Retina (tissue), 1 donor: ENCODE measurements at places on chromosomes 11 and 22.
A peak's percentile ranks its signal among the peaks of the same experiment; 100 is the strongest.

DNA sequence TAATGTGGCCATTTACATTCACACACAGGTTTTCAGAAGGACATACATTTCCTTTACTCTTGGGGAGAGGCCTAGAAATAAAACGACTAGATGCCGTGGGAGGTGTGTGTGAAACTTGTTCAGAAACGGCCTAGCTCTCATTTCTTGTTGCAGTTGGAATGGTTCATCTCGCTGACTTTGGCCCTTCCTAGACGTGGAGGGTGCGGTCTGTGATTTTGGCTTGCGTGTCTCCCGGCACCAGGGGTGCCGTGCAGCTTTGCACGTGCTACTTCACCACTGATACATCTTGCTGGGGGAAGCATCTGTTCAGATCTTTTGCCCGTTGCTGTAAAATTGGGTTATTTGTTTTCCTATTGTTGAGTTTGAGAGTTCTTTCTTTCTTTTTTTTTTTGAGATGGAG lies 3.1 kb upstream of the PRR33 start:
- DNase-seq: no peak

DNA sequence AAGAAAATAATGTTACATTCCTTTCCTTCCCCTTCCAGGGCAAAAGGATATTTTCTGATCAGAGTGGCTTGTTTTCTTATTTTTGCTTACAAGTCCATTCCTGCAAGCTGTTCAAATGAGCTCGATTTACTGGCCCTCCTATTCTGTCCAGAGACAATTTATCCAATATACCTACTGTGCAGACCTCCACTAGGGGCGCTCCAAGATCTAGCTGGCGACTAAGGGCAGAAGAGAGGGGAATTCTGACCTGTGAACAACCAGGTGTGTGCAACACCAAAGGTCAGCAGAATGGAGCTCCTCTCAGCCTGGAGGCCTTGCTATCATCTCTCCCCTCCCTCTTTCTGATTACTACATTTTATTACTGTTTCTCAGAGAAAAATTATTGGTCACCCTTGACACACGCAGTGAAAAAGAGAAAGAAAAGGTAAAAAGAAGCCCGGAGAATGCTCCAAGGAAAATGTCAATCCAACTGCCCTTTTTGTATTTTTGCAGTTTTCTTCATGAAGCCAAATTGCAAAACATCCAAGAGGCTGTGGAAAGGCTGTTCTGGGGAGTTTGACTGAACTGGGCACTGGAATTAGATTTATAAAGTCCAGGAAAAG lies 3.2 kb downstream of the SEZ6L start:
- peak; percentile 49 for DNase-seq

DNA sequence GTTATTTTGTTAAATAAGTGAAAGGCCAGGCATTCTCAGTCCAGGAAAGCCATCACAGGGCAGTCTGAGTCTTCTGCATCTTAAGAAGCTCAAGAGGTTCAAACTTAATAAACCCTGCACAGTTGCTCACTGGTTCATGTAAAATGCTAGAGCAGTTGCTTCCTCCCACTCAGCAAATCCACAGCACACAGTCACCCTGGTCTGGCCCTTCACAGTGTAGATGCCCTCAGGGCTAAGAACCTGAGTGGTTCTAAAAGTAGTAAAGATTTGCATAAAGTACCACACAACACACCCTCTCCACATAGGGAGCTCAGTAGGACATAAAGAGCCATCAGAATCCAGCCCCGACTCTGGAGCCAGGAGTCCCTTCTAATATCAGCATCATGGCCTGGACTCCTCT lies 58.7 kb downstream of the ZNF280B start:
- DNase-seq: no peak

- no peak for DNase-seq
Measured at GRCh38 chr11:11983427-11983826, 25.0 kb downstream of the DKK3 start.

DNA sequence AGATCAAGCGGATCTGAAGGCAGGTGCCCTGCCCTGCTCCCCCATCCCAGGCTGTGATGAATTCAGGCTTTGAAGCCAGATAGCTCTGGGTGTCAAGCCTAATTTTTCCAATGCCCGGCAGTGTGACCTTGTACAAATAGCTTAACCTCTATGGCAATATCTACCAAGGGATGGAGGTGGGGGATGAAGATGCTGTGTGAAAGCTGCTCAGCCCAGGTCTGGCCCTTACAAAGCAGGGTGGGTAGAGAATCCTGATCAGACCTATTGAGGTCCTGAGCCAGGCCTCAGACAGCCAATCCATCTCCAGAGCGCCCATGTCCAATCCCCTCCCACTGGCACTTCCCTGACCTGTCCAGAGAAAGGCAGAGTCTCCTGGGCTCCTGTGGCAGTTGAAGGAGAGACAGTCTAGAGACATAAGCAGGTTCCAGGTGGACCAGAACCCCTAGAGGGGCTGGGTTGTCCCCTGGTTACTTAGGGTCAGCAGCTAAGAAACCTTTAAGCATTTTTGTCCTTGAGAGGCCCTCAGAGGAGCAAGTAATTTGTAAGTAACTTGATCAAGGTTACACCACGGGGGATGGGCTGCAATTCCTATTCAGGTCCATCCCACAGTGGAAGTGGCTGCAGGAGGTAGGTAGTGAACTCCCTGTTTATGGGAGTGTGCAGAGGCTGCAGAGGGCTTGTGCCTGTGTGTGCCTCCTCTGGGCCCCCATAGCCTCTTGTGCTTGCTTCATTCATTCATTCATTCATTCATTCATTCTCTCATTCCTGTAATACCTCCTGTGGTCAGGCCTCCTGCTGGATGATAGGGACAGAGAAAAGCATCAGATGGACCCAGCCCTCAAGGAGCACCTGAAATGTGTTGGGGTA lies 10.4 kb downstream of the P2RY2 start:
- DNase-seq: no peak

GRCh38 chr11:74072721-74073120 lies 63.8 kb upstream of the UCP3 start:
- DNase-seq: no peak

DNA sequence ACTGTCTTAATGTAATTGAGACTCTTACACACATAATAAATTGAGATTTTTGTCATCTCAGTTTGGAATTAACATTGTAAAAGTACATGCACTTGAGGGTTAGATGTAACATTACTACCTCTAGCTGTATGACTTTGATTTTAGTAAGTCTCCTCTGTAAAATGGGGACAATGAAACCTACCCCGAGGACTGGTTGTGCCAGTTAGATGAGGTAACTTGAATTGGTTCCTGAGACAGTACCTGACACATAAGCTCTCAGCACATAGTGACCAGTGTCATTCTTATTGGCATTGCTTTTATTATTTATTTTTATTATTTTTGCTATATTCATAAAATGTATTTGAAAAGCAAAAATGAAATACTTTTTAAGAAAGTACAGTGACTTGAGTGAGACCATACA lies 114.8 kb downstream of the TEAD1 start:
- no peak for DNase-seq

DNA sequence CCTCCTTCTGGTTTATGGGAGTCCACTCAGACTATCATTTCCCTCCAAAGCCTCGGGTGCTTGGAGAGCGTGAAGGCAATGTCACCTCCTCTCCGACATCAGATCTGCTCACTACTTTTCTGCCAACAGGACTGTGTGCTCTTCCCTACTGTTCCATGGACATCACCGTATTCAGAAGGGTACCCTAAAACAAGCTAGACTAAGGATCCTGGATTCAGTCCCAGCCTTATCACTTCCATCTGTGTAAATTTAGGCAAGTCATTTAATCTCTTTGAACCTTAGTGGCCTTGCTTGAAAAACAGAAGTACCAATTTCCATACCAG lies 78.2 kb downstream of the KCNC1 start:
- DNase-seq: no peak

GRCh38 chr11:126816645-126817044 lies 183.9 kb downstream of the KIRREL3 start:
- no peak for DNase-seq

- no peak for DNase-seq
Measured at GRCh38 chr11:95297680-95298452, 66.9 kb upstream of the SESN3 start.

GRCh38 chr11:11215944-11216343 lies 137.1 kb downstream of the CSNK2A3 start:
- DNase-seq: peak; percentile 42

DNA sequence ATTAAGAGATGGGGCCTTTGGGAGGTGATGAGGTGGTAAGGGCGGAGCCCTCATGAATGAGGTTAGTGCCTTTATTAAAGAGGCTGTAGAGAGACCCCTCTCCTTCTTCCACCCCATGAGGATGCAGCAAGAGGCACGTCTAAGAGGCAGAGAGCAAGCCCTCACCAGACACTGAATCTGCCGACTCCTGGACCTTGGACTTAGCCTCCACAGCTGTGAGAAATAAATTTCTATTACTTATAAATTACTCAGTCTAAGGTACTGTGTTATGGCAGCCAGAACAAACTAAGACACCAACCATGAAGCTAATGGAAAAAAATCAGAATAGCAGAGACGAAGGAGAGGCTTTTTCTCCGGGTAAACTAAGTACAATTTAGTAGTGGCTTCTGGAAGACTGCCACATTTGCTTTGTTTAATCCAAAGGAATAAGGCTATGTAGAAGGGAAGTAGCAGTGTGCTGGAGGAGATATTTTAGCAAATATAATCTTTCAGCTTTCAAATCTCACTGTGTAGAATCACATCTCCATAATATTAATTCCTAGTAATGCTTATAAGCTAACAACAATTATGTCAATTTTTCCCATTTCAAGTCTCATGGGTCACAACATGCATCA lies 12.3 kb upstream of the SIK2 start:
- no peak for DNase-seq

DNA sequence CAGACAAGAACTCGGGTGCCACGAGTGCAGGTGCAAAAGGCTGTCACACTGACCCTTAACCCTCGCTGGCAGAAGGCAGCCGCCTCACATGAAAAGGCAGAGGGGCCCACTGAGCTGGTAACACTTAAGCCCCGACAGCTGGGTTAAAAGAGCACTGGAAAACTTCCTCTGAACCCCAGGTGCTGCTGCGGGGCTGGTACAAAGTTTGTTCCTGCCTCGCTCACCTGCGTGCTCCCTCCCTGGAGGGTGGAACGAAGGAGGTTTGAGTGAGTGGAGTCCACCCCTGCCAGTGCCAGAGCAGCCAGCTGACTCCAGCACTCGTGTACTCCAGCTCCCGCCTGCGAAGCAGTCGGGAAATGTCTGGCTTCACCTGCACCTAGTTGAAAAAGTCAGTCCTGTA lies 12.6 kb downstream of the SULT4A1 start:
- no peak for DNase-seq

DNA sequence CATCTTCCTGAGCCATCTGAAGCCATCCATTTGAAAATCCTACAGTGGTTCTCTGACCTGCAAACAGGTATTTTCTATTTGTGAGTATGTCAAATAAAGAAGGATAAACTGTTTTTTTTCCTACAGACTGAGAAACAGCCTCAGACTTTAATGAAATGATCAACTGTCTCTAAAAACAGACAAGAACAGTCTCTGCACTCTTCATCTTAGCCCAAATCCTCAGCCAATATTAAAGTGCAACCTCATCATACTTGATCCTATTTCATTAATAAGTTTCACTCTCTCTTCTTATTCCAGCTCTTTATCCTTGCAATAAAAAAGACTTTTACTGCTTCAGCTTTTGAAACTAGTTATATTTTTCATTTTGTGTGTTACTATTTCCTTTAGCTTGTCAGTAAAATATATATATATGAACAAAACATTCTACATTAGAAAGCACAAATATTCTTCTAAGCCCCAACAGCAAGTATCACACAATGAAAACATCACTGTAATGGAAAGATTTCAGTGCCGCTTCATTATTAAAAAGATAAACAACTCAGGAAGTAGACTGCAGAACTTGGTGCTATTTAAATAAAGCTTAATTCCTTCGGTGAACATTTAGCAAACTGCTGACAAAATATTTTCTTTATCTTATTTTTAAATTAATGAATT lies 45.5 kb upstream of the FAT3 start:
- no peak for DNase-seq

GRCh38 chr11:117423046-117423575 lies 95.5 kb downstream of the CEP164 start:
- no peak for DNase-seq
